ENCODE measurements at places on chromosomes 16 and 17. TPM values are rescaled to one million over a fixed set of nuclear protein-coding genes. Genes with fewer than 3 reads are reported as not detected.

SHISA6 gene
- 0.66 TPM for total RNA-seq

CDH15 gene
- not detected for total RNA-seq

CHAD gene
- not detected for total RNA-seq

RFNG gene
- total RNA-seq, result 33.5 TPM

TNP2 gene
- total RNA-seq, result not detected

G6PC1 gene
- not detected for total RNA-seq

SOX8 gene
- 3.0 TPM for total RNA-seq

Data from sigmoid colon (tissue), 7 donors.